ENCODE measurements at places on chromosomes 5 and 9.

DNA sequence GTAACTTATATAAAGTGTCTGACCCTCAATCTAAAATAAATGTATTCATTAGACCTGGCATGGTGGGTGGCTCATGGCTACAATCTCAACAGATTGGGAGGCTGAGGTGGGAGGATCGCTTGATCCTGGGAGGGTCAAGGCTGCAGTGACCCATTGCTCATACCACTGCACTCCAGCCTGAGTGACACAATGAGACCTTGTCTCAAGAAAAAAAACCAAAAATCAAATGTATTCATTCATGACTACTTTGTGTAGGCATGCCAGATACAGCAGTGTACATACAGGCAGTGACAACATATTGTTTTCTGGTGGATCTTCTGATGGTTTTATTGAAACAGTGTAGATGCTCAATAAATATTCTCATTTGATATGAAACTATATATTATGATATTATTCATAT lies 201.0 kb downstream of the TRIM32 start:
- DNase-seq, result no peak

DNA sequence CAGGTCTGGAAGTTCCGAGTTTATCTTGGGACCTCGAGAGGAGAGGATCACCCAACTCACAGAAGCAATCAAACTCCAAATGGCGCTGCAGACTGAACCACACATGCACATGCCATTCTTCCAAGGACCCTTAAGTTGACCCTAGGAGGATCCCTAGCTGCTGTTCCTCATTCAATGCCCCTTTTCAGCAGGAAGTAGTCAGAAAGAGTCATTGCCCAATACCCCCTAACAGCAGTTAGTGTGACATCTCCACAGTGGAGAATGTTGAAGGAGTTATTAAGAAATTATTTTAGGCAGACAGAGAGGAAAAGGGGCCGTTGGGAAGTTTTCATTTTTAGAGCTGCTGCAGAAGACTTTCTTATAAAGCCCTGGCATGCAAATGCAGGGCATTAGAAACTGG lies 229.9 kb upstream of the DAB2 start:
- DNase-seq, result no peak

DNA sequence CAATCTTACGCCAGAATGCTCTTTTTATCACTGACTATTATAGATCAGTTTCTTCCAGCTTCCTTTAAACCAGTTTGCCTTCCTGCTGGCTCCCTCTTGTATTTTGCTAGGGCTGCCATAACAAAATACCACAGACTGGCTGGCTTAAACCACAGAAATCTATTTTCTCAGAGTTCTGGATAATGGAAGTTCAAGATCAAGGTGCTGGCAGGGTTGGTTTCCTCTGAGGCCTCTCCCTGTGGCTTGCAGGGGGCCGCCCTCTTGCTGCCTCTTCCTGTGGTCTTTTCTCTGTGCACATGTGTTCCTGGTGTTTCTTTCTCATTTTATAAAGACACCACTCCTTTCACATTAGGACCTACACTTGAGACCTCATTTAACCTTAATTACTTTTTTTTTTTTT lies 6.8 kb upstream of the FXN start:
- peak; percentile 41 for DNase-seq

- DNase-seq, result no peak
These were observed 7.8 kb upstream of the DTWD2 start for GRCh38 chr5:118996098-118996497.

DNA sequence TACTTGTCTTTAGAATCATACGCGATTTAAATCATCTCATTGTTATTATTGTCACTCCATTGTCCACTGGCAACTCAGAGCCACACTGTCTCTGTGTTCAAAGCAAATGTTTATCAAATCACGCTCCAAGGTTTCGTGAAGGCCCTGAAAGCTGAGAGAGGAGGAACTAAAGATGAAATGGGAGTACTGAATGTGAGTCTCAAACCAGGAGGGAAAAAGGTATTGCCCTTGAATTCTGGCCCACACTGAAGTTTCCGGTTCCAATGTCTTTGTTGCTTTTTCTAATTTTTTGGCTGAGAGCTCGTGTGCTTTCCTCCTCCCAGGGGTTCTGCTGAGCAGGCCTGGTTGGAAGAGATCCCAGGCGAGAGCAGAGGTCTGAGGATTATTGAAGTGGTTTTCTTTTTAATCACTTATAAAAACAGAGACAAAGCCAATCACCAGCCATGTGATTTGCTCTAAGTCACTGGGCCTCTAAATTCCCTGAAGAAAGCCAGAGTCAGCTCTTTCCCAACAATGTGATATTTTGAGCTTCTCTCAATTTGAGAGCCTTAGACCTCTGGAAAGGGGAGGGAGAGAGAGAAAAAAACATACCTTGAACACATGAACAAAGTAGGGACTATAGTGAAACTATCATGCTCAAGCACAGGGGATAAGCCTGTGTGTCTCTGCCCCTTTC lies 420.8 kb upstream of the GRAMD2B start:
- DNase-seq, result peak; percentile 80

DNA sequence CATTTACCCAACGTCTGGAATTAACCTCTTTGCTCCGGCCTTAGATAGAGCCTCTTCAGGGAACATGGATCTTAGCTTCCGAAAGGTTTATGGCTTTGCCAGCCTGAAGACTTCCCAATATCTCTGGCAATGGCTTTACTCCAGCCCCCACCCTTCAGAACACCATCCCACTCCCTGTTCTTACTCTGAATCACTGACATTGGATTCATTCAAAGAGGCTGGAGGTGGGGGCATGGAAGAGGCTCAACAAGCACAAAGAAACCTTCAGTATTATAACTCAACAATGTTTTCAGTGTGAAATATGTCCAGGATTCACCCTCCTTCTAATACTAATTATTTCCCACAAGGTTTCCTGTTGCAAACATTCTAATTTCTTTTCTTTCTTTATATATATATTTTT lies 91.5 kb downstream of the ASTN2 start:
- no peak for DNase-seq

GRCh38 chr5:107361945-107362344 lies 308.8 kb downstream of the EFNA5 start:
- DNase-seq, result no peak

- DNase-seq, result no peak
These were observed 2249.2 kb upstream of the C9orf72 start for GRCh38 chr9:29822458-29822857.

All from femur (tissue), 1 donor.